ENCODE measurements at places on chromosomes 4 and X.

- DNase-seq = no peak
- H3K36me3 ChIP-seq = no peaks in the 10 kb centered on the region
- no peak overlapping the region for H3K27ac ChIP-seq
- no peak overlapping the region for H3K4me3 ChIP-seq
Observed at GRCh38 chr4:178955614-178956013, 1513.4 kb upstream of the AGA start.

- no peaks in the 10 kb centered on the region for H3K4me1 ChIP-seq
- H3K4me3 ChIP-seq = no peak overlapping the region
- DNase-seq = no peak
- no peaks in the 10 kb centered on the region for H3K36me3 ChIP-seq
- H3K27ac ChIP-seq = no peak overlapping the region
Observed at GRCh38 chr4:35912174-35912573, 332.1 kb downstream of the ARAP2 start.

DNA sequence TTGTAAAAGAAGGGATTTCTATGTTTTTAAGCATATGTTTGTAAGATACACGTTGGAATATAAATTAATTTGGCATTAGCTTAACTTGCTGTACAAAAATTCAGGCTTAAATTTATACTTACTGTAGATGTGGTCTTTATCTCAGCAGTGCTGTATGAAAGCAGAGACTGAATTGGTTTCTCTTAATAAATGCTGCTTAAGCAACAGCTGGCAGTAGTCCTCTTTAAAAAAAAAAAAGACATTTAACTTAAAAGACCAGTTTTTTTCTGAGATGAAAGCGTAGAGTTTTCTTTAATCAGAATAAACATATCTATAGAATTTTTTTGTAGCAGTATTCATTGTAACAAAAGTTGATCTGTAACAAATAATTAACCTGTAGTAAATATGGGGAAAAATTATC, 124.6 kb downstream of the RAP1GDS1 start:
- H3K36me3 ChIP-seq = no peaks in the 10 kb centered on the region
- H3K4me1 ChIP-seq = no peaks in the 10 kb centered on the region
- no peak overlapping the region for H3K27ac ChIP-seq
- H3K27me3 ChIP-seq = no peaks in the 10 kb centered on the region

DNA sequence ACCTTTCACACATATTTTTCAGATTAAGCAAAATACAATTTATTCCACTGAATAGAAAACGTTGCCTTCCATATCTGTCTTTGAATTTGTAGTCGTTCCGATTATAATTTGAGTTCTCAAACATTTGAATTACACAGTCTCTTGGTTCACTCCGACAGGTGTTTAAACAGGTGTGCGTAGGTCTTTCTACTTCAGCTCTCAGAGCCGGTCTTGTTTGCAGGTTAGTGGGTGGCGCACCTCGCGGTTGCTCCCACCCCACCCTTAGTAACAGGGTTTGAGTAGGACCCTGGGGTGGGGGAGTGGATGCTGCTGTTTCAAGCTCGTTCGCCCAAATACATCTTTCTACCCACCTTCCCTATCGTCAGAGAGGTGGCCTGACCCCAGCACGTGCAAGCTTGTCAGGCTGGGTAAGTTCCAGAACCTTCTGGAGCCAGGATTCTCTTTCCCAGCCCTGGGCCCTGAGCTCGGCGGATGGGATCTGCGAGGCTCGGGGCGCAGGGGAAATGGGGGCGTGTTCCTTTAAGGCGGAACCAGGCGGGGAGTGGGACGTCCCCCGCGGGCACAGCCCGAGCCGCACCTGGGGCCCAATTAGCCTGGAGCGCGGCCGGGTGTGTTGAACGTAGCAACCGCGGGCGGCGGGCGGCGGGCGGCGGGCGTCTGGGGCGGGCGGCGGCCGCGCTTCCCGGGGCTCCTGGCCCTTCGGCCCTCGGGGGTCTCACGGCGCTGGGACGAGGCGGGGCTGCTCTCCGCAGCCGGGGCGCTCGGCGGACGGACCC, at the start of gene FAM149A:
FAM149A (plus strand) TSS at position 591 of the 776 bp plus-strand sequence.
- H3K4me1 ChIP-seq = peaks cover 24% of the 10 kb centered on the region
- peak within 1 kb of the TSS; percentile 67 for H3K27ac ChIP-seq
- H3K27me3 ChIP-seq = no peaks in the 10 kb centered on the region
- DNase-seq = no peak
- H3K4me3 ChIP-seq = peak within 1 kb of the TSS; percentile 76

- H3K4me1 ChIP-seq = peaks cover 68% of the 10 kb centered on the region
- H3K36me3 ChIP-seq = no peaks in the 10 kb centered on the region
- no peak overlapping the region for H3K4me3 ChIP-seq
- no peaks in the 10 kb centered on the region for H3K27me3 ChIP-seq
- no peak for DNase-seq
Observed at GRCh38 chr4:1771555-1772305, 21.4 kb upstream of the FGFR3 start.

- no peaks in the 10 kb centered on the region for H3K36me3 ChIP-seq
- no peak overlapping the region for H3K27ac ChIP-seq
- H3K27me3 ChIP-seq = no peaks in the 10 kb centered on the region
- DNase-seq = no peak
- H3K4me3 ChIP-seq = no peak overlapping the region
- H3K4me1 ChIP-seq = peaks cover 3% of the 10 kb centered on the region
Observed at GRCh38 chr4:153728151-153728550, 31.7 kb downstream of the RNF175 start.

DNA sequence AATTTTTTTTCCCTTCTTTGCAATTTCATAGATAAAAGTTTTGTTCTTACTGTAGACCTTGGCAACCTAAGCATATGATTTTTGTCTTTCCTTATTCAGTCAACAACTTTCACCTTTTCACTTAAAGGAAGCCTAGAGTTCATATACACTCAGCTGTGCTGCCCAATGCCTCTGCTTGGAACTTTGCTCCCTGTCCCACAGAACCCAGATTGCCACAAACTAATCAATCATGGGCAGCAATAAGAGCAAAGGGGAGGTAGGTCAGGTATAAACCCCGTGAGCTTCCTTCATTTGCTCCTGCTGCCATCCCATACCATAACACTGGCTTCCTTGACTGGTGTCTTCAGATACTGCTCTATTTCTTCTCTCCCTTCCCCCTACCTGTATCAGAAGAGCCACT, 51.0 kb upstream of the BEND2 start:
- DNase-seq = no peak
- no peaks in the 10 kb centered on the region for H3K27me3 ChIP-seq

DNA sequence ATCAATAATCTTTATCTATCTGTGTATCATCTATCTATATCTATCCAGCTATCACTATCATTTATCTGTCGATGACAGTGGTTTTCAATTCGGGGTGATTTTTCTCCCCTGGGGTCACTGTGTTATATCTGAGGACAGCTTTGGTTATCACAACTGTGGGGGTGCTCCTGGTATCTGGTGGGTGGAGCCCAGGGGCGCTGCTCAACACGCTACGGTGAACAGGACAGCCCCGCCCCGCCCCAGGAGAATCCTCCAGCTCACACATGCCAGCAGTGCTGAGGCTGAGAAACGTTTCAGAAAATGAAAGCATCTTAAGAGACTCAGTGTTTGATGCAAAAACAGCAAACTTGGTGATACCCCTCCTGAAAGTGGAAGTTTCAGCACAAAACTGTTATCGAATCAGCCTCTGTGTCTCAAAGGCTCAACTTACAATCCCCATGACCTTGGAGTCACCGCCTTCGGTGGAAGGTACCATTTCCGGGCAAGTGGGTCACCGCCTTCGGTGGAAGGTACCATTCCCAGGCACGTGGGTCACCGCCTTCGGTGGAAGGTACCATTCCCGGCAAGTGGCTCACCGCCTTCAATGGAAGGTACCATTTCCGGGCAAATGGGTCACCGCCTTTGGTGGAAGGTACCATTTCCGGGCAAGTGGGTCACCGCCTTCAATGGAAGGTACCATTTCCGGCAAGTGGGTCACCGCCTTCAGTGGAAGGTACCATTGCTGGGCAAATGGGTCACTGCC, 315.3 kb downstream of the DHRSX start:
- no peak for DNase-seq
- H3K4me3 ChIP-seq = no peak overlapping the region
- H3K4me1 ChIP-seq = no peaks in the 10 kb centered on the region
- no peak overlapping the region for H3K27ac ChIP-seq
- no peaks in the 10 kb centered on the region for H3K27me3 ChIP-seq

GRCh38 chr4:10697086-10697485, 12.5 kb upstream of the CLNK start:
- no peak overlapping the region for H3K4me3 ChIP-seq
- DNase-seq = no peak
- no peaks in the 10 kb centered on the region for H3K27me3 ChIP-seq
- H3K36me3 ChIP-seq = no peaks in the 10 kb centered on the region
- H3K4me1 ChIP-seq = no peaks in the 10 kb centered on the region
- no peak overlapping the region for H3K27ac ChIP-seq
